ENCODE measurements at places on chromosomes 5 and 9.

DNA sequence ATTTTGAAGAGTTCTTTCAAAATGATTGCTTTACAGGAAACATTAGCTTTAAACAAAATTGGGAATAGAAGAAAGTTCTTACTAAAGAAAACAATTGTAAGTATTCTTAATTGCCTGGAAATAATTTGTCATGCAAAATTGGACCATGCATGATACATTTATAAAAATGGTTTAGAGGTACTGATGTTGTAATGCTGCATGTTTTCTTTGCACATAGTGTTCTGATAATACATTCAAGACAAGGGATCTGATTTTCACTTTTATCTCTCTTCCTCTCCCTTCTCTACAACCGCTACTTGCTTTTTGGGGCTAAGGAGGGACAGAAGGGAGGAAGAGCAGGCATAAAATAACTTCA is 211.6 kb upstream of the MPDZ start:
- DNase-seq, result no peak

DNA sequence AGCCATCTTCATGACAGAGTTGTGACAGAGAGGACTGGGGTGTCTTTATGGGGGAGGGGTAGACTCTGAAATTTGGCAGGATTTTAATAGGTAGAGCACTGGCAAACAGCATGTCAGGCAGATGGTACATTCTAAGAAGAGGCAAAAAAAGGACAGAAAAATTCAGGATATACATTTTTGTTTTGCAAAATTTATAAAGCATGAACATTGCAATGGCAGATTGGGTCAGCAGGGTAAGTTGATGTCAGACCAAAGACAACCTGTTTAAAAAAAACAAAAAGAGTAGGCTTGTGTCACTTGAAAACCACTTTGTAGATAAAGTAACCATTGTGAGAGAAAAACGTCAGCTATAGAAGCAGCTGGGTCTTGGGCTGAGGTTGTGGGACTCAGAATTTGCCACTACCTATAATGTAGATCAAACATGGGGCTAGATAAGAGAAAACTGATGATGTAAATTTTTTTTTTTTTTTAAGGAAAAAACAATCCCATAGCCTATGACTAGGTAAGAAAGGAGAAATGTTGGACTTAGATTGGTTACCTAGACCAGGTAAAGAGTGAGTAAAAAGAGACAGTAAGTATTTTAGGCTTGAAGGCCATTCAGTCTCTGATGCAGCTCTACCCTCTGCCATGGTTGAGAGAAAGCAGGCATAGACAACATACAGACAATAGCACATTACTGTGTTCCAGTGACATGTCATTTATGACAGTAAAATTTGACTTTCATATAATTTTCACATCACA is 8.3 kb downstream of the CAMK4 start:
- no peak for DNase-seq

DNA sequence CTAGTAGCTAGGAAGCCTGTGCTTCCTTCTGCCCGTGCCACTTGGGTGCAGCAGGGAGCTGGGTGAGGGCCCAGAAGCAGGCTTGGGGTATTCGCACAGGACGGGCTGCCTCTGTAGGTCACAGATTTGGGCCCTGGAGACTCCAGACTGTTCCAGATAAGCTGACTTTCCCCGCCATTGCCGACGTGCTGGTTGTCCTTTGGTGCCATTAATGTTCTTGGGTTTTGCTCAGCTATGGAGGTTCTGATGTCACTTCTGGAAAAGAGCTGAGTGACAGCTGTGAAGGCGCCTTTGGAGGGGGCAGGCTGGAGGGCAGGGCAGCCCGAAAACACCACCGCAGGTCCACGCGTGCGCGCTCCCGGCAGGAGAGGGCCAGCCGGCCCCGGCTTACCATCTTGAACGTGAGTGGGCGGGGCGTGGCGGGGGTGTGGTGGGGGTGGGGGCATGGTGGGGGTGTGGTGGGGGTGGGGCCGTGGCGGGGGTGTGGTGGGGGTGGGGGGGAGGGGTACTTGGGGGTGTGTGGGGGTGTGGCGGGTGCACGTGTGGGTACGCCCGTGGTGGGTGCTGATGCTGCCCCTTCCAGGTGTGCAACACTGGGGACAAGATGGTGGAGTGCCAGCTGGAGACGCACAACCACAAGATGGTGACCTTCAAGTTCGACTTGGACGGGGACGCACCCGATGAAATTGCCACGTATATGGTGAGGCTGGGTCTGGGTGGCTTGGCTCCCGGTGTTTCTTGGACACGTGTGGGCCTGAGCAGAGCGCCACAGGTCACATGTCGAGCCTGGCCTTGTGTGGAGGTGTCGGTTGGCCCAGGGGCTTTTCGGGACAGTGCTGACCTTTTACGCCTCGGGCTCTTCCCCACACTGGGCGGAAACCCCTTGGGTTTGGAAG is 79.6 kb downstream of the WNK2 start:
- DNase-seq, result no peak

DNA sequence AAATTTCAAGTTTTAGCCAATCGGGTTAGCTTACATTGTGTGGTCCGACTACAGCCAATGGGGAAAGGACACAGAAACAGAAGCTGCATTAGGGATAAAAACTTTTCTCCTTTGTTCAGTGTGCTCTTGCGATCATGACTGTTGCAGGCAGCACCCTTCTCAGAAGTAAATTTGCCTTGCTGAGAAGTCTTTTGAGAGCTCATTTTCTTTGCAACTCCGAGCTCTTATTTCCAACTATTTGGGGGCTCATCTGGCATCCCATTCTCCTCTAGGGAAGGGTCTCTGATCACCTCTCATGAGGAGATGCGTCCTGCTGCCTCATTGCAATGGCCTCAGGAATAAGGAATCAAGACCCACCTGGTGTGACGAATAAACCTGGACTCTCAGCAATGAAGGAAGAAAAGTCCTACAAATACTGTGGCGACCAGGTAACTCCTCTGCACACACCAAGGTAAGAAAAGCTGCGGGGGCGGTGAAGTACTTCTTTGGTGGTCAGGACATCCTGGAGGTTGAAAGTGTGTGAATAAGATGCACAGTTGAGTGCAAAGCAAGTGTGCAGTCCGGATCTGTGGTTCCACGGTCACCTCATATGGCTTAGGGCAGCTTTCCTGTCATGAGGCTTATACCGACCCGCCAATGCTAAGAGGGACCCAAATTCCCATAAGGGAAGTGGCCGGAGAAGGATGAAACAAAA is 20.4 kb downstream of the CNOT8 start:
- no peak for DNase-seq

GRCh38 chr5:97547430-97547829 is 364.4 kb upstream of the RIOK2 start:
- no peak for DNase-seq

DNA sequence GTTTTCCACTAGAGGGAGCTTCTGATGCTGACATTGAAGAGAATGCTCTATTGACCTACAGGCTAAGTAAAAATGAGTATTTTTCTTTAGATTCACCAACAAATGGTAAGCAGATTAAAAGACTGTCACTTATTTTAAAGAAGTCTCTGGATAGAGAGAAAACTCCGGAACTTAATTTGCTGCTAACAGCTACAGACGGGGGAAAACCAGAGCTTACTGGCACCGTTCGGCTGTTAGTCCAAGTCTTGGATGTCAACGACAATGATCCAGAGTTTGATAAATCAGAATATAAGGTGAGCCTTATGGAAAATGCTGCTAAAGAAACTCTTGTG is 764 bp downstream of the PCDHA11 start:
- no peak for DNase-seq

GRCh38 chr5:121175986-121176385 is 675.7 kb upstream of the FTMT start:
- DNase-seq, result no peak

DNA sequence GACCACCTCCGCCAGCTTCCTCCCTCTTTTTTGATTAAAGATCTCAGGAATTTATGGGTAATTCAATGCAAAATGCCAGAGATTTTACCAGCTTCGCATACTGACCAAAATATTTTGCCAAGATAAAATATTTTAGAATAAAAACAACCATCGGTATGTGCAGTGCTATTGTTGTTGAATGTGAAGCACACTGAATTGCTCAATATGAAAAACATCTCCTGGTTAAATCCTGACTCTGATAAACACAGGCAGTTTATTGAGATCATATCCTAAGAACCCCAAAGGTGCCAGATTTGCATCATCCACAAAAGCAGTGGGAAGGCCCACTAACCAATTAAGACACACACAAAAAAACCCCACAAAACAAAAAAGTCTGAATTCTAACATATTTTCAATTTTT is 202.4 kb downstream of the GLIS3 start:
- DNase-seq, result no peak

DNA sequence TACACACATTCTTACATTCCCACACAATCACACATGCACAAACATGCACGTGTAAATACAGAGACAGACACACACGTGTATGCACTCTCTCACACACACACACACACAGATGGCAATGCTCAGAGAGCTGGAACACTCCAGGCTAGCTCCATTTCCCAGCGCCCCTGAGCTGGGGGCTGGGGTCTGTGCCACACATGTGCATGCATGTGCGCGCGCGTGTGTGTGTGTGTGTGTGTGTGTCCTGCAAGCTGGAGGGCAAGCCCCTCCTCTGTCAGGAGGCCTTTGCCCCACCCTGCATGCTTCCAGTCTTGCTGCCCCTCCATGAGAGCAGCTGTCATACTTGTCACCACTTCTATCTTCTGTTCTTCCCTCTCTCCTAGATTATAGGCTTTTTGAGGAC is 16.6 kb upstream of the S1PR3 start:
- DNase-seq, result no peak

Measured in SW 1271 (cell line).